ENCODE measurements at places on chromosomes 6 and 20.

- no peak for DNase-seq
Observed at GRCh38 chr6:127481111-127481510, 21.9 kb upstream of the KIAA0408 start.

GRCh38 chr6:12331951-12332749, 42.0 kb downstream of the EDN1 start:
- no peak for DNase-seq

DNA sequence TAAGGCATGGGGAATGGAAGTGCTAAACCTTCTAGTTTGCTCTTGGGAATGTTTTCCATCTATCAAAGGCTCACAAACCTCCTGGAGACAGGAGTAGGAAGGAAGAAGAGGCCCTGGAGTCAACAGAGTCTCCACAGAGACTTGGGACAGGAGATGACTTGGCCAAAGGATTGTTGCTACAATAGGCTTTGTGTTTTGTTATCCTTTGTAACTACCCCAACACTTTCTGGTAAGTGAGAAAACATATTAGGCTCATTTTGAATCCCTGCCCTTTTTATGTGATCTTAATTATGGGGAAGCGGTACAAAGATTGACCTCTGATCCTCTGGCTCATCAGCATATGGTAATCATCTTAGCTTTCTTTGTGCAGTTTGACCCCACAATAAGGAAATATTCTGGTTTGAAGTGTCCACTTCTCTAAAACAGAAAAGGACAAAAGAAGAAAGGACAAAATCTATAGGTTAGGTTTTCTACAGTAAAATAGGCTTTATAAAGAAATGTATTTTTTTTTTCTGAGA, 24.1 kb upstream of the GTF3C6 start:
- DNase-seq = no peak

DNA sequence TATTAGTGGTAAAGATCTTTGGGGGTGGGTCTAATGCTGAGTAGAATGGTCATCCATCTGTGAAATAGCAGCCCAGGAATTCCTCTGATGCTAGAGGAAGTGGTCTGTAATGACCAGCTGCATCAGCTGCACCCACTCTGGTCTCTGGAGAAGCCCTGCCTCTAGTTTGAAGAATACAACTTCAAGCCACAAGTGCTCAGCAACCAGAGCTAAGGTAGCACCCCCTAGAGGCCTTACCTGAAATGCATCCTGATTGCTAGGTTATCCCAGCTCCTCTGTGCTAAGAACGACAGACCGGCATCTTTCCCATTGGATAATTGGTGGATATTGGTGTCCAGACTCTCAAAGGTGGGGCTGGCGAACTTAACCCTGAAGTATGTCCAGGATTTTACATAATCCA, 58.2 kb downstream of the DNAH8 start:
- no peak for DNase-seq

DNA sequence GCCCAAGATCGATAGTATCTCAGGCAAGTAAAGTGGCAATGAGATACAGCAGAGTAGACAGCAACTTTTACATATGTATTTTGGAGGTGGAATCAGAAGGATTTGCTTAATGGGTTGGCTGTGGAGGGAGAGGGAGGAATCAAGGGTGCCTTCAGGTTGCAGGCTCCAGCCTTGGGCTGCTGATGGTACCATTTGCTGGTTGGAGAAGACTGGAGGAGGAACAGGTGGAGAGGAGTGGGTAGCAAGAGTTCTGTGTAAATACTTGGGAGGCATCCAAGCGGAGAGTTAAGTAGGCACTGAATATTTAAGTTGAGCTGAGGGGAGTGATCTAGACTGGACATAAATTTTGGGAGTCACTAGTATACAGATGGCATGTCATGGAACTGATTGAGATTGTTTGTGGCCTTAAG, 5.2 kb downstream of the BICRAL start:
- DNase-seq = no peak

DNA sequence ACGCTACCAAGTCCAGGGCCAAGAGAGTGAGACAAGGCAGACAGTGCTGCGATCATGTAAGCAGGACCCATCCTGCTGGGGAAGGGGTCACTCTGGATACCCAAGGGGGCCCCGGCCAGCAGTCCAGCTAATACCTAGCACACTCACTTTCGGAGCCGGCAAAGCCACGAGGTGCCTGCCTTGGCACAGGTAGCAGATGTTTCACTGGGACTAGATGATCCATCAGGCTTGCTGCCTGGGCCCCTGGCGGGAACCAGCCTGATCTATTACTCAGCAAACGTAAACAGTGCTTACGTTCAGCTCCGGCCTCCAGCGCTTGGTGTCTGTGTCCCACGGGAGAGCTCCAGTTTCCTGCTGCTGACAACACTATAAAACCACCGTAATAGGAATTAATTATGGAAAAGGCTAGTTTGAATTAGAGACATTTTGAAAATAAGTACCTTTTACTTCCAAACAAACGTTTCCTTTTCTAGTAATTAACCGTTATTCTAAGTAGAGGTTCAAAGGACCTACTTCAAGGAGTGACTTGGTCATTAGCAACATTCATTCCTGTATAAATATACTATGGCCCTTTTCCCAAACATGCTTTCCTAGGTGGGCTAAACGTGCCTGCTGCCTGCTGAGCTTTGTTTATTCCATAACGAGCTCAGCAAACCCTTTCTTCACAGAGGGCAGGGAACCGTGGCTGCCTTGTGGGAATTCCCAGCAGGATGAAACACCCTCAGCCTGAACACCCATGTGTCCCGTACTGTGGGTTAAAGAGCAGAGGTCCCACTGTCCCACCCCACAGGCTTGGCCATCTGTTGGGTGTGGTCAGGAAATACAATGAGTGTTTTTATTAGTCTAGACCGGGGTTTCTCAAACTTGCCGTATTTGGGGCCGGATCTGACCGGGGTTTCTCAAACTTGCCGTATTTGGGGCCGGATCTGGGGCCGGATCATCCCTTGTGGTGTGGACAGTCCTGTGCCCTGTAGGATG, 18.4 kb downstream of the SLC22A23 start:
- DNase-seq = peak; percentile 89

DNA sequence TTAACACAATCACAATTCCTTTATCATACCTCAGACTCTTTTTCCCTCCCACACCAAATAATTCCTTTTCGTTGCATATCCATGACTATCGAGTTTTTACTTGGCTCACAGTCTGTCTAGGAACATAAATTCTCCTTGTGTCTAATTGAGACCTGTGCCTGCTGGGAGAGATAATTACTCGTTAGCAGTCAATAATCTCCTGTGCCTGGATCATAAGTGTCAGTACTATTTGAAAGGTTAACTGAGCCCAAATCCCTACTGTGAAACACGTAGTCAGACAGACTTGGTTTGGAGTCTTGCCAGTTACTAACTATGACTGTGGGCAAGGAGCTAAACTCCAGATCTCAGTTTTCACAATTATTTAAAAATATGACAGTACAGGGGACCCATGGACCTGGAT, 5.7 kb upstream of the CTNNBL1 start:
- no peak for DNase-seq

All from smooth muscle cell of the brain vasculature (primary cell).